Mucosa of descending colon (tissue), 3 donors: ENCODE measurements at places on chromosomes 4 and X. TPM values are rescaled to one million over a fixed set of nuclear protein-coding genes. Genes with fewer than 3 reads are reported as not detected.

Gene CENPI
- total RNA-seq, result 2.8 TPM

Gene CENPVL1
- total RNA-seq, result not detected

Gene HPGD
- total RNA-seq, result 237 TPM

Gene PAGE5
- total RNA-seq, result not detected

Gene ENPP6
- 0.43 TPM for total RNA-seq

Gene DUSP9
- not detected for total RNA-seq

Gene COL25A1
- total RNA-seq, result 0.14 TPM
